Testis (tissue), 5 donors: ENCODE measurements at places on chromosomes 3 and 15. TPM values are rescaled to one million over a fixed set of nuclear protein-coding genes. Genes with fewer than 3 reads are reported as not detected.

- H3K27ac ChIP-seq, result no peak overlapping the region
- no peak for DNase-seq
- H3K27me3 ChIP-seq, result no peaks in the 10 kb centered on the region
- no peaks in the 10 kb centered on the region for H3K4me1 ChIP-seq
Measured at GRCh38 chr3:180278583-180279188, 241.9 kb upstream of the PEX5L start.

DNA sequence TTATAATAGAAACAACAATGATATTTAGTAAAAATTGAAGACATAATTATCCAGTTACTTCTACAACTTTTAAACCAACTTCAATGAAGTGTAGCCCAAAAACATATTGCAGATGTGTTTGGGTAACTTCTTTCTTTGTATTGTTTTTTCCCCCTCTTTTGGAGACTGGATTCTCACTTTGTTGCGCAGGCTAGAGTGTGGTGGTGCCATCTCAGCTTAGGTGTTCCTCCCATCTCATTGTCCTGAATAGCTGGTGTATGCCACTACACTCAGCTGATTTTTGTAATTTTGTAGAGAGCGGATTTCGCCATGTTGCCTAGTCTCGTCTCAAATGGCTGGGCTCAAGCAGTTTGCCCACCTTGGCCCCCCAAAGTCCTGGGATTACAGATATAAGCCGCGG lies 148.1 kb downstream of the FNDC3B start:
- H3K4me3 ChIP-seq, result no peak overlapping the region
- H3K36me3 ChIP-seq, result no peaks in the 10 kb centered on the region
- DNase-seq, result no peak
- no peaks in the 10 kb centered on the region for H3K27me3 ChIP-seq
- H3K27ac ChIP-seq, result no peak overlapping the region
- peaks cover 2% of the 10 kb centered on the region for H3K4me1 ChIP-seq

DNA sequence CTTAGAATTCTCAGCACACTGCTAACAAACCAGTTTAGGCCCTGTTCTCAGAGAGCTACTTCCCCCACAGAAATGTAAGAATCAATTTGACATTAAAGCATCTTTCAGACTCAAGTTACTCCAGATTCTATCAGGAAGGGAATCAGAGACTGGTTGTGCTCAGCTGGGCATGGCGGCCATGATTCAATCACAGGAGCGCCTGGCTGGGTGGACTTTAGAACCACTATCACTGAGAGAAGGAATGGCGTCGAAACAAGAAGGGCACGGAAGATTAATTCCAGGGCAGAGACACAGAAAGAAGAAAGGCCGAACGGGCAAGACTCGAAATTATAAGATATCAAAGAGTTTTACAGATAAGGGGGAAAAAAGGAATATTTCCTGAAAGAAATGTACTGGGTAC lies 6.2 kb downstream of the TNIK start:
- no peak for DNase-seq
- H3K36me3 ChIP-seq, result no peaks in the 10 kb centered on the region
- H3K27me3 ChIP-seq, result no peaks in the 10 kb centered on the region
- no peak overlapping the region for H3K4me3 ChIP-seq
- peaks cover 10% of the 10 kb centered on the region for H3K4me1 ChIP-seq

GRCh38 chr3:48468329-48468731 lies 21.8 kb downstream of the ATRIP start:
- H3K27me3 ChIP-seq, result no peaks in the 10 kb centered on the region
- DNase-seq, result no peak
- peak overlapping the region; percentile 98 for H3K27ac ChIP-seq
- no peaks in the 10 kb centered on the region for H3K36me3 ChIP-seq
- peaks cover 41% of the 10 kb centered on the region for H3K4me1 ChIP-seq

- no peak overlapping the region for H3K4me3 ChIP-seq
- H3K36me3 ChIP-seq, result no peaks in the 10 kb centered on the region
- DNase-seq, result no peak
- H3K27ac ChIP-seq, result no peak overlapping the region
- H3K4me1 ChIP-seq, result no peaks in the 10 kb centered on the region
- no peaks in the 10 kb centered on the region for H3K27me3 ChIP-seq
Measured at GRCh38 chr3:106945435-106945834, 431.8 kb upstream of the CCDC54 start.

STRC gene
- polyA plus RNA-seq, result 10.6 TPM

MASP1 gene
- polyA plus RNA-seq, result 3.6 TPM

CCRL2 gene
- 1.2 TPM for polyA plus RNA-seq

CD96 gene
- 1.5 TPM for polyA plus RNA-seq

TRPM1 gene
- 4.4 TPM for polyA plus RNA-seq

MINDY2 gene
- 9.9 TPM for polyA plus RNA-seq
